ENCODE measurements at places on chromosomes 11 and 22. TPM values are rescaled to one million over a fixed set of nuclear protein-coding genes. Genes with fewer than 3 reads are reported as not detected.

DNA sequence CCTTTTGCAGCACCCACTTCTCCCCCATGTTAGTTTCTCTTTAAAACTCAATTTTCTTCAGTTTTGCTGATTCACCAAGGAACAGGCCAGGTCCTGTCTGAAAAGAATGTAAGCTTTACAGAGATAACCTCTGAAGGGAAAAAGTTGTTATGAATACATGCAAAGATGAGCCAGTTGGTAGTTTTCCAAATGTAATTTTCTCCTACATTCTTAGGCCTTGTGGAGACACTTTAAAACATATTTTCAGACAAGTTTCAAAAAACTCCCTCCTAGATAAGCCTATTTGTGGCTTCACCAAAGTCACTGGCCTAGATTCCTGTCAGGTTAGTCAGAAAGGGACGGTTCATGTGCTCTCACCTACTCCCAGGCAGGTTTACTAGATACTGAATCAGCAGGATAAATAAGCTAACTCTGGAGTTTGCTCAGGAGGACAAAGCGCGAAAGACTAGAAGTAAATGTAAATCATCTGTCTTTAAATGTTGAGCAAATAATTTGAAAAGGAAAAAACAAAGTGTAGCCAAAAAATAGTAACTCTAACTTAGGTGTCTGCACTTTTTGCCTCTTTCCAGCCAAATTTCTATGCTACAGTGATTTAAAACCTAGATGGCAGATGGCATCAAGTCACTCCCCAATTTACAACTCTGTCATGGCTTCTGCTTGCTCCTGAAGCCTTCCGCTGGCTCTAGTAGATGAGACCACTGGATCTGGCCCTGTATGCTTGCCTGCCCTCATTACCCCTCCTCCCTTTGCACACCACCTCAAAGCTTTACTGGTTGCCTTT, 4.9 kb upstream of the ATP6V1E1 start:
- H3K27ac ChIP-seq = peak overlapping the region; percentile 47
- H3K4me1 ChIP-seq = peaks cover 10% of the 10 kb centered on the region
- H3K4me3 ChIP-seq = no peak overlapping the region
- no peaks in the 10 kb centered on the region for H3K27me3 ChIP-seq
- no peaks in the 10 kb centered on the region for H3K36me3 ChIP-seq
- DNase-seq = no peak

- H3K27ac ChIP-seq = no peak overlapping the region
- no peaks in the 10 kb centered on the region for H3K36me3 ChIP-seq
- no peaks in the 10 kb centered on the region for H3K4me1 ChIP-seq
- H3K4me3 ChIP-seq = no peak overlapping the region
Measured at GRCh38 chr22:17851759-17852158, 77.5 kb upstream of the BID start.

- no peaks in the 10 kb centered on the region for H3K36me3 ChIP-seq
- no peak overlapping the region for H3K4me3 ChIP-seq
- H3K4me1 ChIP-seq = peaks cover 23% of the 10 kb centered on the region
- no peak overlapping the region for H3K27ac ChIP-seq
Measured at GRCh38 chr22:32222991-32223390, 18.1 kb upstream of the RFPL2 start.

GRCh38 chr22:49427941-49428340, 399.7 kb downstream of the BRD1 start:
- no peaks in the 10 kb centered on the region for H3K4me1 ChIP-seq
- H3K27ac ChIP-seq = no peak overlapping the region
- DNase-seq = no peak
- H3K27me3 ChIP-seq = peaks cover 48% of the 10 kb centered on the region
- H3K36me3 ChIP-seq = no peaks in the 10 kb centered on the region

GRCh38 chr11:12141283-12141682, 30.9 kb downstream of the MICAL2 start:
- H3K4me1 ChIP-seq = peaks cover 28% of the 10 kb centered on the region
- no peak overlapping the region for H3K4me3 ChIP-seq
- no peaks in the 10 kb centered on the region for H3K27me3 ChIP-seq
- DNase-seq = no peak
- no peak overlapping the region for H3K27ac ChIP-seq

C11orf24 gene
- total RNA-seq = 35.3 TPM

CCDC88B gene
- 6.2 TPM for total RNA-seq

DNA sequence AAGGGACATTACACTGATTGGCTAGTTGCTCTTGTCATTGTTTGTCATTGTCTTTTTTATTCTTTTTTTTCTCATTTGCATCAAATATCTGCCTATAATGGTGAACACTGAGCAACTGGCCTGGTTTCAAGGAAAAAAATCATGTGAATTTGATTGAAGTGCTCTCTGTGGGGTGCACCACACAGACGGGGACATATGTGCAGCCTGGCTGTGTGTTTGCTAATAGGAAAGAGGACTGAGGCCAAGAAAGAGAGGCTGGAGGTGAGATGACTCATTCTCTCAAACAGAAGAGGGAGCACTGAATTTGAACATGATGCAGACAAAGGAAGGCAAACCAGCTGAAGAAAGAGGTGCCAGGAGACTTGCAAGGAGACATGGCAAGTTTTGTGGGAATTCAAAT, 684.9 kb upstream of the CCDC90B start:
- H3K4me3 ChIP-seq = no peak overlapping the region
- H3K27ac ChIP-seq = no peak overlapping the region
- DNase-seq = no peak
- H3K4me1 ChIP-seq = peaks cover 14% of the 10 kb centered on the region
- no peaks in the 10 kb centered on the region for H3K27me3 ChIP-seq

CBLIF gene
- total RNA-seq = 17.9 TPM

DNA sequence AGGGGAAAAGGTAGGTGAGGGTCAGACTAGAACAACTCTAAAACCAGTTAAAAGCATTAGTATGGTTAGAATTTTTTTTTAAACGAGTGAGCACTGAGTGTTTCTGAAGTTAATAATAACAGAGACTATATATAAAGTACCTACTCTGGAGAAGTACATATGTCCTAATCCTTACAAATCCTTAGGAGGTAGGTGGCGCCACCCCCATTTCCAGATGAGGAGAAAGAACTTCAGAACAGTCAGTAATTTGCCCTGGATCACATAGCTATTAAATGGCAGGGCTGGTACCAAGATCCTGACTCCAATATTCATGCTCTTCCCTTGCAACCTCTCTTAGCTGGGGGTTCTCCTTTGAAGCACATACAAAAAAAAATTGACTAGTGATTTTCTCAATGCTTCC, 80.5 kb downstream of the CLPB start:
- H3K27ac ChIP-seq = no peak overlapping the region
- H3K27me3 ChIP-seq = no peaks in the 10 kb centered on the region
- no peak overlapping the region for H3K4me3 ChIP-seq

GRCh38 chr11:64364435-64364834, 5.5 kb downstream of the RPS6KA4 start:
- H3K27ac ChIP-seq = no peak overlapping the region
- H3K4me3 ChIP-seq = no peak overlapping the region
- H3K4me1 ChIP-seq = peaks cover 3% of the 10 kb centered on the region
- H3K36me3 ChIP-seq = peaks cover 26% of the 10 kb centered on the region
- no peak for DNase-seq

- H3K4me3 ChIP-seq = no peak overlapping the region
- peaks cover 24% of the 10 kb centered on the region for H3K27me3 ChIP-seq
- H3K4me1 ChIP-seq = no peaks in the 10 kb centered on the region
- DNase-seq = no peak
- no peak overlapping the region for H3K27ac ChIP-seq
Measured at GRCh38 chr11:131331546-131331945, 38.9 kb upstream of the NTM start.

CD151 gene
- total RNA-seq = 154 TPM

SAA1 gene
- total RNA-seq = not detected
